ENCODE measurements at places on chromosomes 3 and 15.

GRCh38 chr3:43583481-43583880, 38.3 kb downstream of the ANO10 start:
- no peak for DNase-seq

- no peak for DNase-seq
Measured at GRCh38 chr3:174094669-174095068, 697.1 kb downstream of the NLGN1 start.

DNA sequence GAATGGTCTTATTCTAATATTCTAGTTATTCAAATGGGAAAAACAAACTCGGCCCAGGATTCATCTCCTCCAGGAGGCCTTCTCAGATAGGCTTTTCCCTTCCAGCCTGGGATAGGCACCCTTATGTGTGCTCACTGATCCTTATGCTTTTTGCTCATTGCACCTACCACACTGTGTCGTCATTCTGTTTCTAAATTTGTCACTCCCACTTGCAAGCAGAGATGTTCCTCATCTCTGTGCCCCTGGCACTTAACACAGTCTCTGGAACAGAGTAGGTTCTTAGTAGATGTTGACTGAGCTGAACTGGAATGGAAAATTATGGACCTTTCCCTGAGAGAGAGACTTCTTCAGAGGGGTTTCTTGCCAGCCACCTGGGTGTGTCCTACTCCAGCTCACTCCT, 18.7 kb upstream of the SPG11 start:
- no peak for DNase-seq

DNA sequence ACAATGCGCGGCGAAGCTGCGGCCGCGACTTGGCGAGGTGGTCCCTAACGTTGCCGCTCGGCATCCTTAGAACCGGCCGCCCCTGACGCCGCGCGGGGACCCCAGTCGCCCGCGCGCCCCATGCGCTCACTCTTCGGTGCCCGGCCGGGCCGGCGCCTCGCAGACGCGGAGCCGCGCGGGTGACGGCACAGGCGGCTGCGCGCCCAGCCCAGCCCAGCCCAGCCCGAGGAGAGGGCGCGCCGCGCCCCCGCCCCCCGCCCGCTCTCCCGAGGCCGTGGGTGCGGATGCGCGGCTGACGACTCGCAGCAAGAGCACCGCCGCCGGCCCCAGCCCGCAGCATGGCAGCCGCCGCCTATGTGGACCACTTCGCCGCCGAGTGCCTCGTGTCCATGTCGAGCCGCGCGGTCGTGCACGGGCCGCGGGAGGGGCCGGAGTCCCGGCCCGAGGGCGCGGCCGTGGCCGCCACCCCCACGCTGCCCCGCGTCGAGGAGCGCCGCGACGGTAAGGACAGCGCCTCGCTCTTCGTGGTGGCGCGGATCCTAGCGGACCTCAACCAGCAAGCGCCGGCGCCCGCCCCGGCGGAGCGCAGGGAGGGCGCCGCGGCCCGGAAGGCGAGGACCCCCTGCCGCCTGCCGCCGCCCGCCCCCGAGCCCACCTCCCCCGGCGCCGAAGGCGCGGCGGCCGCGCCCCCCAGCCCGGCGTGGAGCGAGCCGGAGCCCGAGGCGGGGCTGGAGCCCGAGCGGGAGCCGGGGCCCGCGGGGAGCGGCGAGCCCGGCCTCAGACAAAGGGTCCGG, 437 bp downstream of the KLF13 start:
- no peak for DNase-seq

DNA sequence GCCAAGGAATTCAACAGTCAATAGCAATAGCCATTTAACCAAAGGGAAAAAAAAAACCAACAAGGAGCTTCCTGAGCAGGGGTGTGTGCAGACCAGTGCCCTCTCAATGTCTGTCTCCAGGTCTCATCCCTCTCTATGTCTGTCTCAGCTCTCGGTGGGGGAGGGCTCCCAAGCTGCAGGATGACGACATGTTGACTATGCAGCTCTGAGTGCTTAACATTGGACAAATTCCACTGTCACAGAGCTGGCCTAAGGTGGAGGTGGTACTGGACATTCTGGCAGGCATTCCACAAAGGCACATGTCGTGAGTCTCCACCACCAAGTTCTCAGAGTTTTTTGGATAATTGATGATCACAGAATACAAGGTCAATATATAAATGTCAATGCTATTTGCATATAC, 2.0 kb upstream of the CAPN7 start:
- no peak for DNase-seq

GRCh38 chr3:50459785-50460184, 43.6 kb downstream of the CACNA2D2 start:
- no peak for DNase-seq

DNA sequence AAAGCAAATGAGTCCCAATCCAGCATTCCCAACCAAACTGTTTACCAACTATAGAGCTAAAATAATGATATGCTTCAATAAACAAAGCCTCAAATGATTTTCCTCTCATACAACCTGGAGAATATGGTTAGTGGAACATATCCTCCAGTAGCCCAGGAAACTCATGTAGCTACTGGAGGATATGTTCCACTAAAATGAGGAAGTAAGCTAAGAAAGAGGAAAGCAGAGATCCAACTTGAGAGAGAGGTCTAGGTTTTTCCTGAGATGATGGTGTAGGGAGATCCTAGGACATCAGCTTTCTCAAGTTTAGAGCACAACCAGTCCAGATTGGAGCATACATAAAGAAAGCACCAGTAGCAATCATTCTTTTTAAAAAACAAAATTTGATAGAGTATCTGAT, 44.6 kb upstream of the SLC4A7 start:
- DNase-seq: no peak

- no peak for DNase-seq
Measured at GRCh38 chr3:131036200-131036816, 9.6 kb downstream of the NEK11 start.

DNA sequence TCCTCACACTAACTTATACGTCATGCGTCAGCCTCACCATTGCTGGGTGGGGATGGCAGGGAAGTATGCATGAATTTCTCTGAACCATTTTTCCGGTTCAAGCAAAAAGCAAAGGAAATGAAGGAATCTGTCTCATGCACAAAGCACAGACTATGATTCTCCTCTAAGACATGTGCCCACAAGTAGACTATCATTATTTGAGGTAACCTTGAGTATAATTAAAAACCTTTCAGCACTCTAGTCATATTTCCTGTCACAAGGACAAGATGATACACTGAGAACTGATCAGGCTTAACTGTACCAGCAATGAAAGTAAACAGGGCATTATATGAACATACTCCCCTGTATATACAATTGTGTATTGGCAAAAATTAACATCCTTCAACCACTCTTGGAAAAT, 56.7 kb upstream of the TSC22D2 start:
- no peak for DNase-seq

GRCh38 chr3:186452517-186452916, 90.5 kb upstream of the DGKG start:
- DNase-seq: no peak

- DNase-seq: no peak
Measured at GRCh38 chr15:48323294-48323693, 7.9 kb upstream of the DUT start.

- DNase-seq: no peak
Measured at GRCh38 chr3:187382609-187383151, 14.5 kb downstream of the RTP4 start.

DNA sequence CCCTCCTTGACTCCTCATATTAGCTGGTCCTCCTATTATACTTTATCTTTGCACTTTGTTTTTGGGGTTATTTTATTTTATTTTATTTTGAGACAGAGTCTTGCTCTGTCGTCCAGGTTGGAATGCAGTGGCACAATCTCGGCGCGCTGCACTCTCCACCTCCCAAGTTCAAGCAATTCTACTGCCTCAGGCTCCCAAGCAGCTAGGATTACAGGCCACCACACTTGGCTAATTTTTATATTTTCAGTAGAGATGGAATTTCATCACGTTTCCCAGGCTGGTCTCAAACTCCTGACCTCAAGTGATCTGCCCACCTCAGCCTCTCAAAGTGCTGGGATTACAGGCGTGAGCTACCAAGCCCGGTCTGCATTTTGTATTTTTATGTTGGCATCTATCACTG, 126.7 kb downstream of the FOXB1 start:
- no peak for DNase-seq

- DNase-seq: no peak
Measured at GRCh38 chr3:133943639-133944141, 48.0 kb upstream of the RAB6B start.

DNA sequence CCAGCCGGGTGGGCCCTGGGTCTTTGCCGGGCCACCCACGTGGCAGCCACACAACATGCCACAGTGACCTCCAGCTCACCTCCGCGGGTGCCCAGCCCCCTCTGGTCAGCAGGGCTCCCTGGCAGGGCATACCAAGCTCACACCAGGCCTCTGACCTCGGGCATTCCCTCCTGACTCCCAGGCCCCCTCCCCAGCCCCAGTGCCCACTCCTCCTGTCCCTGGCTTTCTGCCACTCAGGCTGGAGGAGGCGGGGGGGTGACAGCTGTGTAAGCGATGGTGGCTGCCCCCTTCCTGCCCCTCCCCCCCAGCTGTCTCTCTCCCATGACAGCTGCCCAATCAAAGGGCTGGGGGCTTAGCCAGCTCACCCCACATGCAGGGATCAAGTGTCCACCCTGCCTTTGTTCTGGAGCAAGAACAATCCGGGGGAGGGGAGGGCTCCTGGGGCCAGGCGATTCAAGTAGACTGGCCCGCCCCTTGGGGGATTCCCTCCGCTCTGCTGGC, 3.3 kb downstream of the PCBP4 start:
- DNase-seq: no peak

DNA sequence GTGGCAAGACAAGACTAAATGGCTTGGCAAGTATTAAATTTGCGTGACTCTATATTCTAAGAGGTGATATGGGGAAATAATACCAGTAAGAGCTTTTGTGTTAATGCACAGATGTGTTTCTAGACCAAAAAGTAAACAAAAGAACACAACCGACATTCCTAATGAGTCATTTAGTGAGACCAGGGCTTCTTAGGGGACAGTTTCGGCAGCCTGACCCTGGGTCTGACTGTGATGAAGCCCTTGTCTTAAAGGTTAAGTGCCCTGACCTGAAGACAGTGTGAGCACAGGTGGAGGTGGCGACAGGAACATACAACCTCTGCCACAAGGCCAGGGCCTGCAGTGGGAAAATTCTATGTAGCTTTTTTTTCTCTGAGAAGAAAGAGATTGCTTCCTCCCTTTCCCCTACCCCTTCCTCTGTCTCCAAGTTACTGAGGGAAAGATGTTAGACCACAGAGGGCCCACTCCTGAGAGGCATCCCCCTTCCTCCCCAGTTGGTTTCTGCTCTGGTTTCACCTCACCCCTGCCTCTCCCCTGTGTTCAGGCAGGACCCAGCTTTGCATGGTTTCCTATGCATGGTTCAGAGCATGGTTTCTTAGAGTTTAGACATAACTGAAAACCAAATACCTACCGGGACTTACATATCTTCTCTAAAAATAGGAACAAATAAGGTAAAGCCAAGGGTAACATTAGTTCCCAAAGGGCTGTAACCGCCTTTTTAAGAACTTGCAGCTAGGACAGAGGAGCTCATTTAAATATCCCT, 24.8 kb upstream of the CMTM7 start:
- DNase-seq: no peak

DNA sequence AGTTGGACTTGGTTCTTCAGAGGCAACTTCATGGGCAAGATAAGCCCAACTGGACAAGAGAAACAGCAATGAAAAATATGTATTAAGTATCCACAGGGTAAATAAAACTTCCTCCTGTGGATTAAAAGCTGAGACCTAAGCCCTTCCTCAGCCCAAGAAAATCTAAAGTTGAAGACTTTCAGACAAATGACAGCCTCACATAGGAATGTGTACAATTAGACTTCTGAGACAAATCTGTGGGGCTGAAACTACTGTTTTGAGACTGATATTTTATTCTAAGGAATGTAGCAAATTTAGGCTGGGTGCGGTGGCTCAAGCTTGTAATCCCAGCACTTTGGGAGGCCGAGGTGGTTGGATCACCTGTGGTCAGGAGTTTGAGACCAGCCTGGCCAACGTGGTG, 74.2 kb upstream of the IL12A start:
- no peak for DNase-seq

GRCh38 chr3:192833177-192833890, 84.3 kb downstream of the MB21D2 start:
- DNase-seq: no peak

DNA sequence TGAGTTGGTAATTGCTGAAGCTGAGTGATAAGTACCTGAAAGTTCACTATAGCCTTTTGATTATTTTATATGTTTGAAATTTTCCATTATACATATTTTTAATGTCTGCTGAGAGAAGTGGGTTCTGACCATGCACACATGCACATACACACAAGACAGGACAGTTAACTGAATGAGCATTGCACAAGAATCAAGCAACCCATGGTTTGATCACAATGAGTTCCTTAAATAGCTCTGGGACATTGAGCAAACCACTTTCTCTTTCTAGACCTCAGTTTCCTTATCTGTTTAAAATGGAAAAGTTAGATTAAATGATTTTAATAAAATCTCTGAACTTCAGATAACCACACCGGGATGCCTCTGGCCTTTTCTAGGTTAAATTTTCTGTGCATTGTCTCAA, 26.7 kb downstream of the SNTN start:
- no peak for DNase-seq

DNA sequence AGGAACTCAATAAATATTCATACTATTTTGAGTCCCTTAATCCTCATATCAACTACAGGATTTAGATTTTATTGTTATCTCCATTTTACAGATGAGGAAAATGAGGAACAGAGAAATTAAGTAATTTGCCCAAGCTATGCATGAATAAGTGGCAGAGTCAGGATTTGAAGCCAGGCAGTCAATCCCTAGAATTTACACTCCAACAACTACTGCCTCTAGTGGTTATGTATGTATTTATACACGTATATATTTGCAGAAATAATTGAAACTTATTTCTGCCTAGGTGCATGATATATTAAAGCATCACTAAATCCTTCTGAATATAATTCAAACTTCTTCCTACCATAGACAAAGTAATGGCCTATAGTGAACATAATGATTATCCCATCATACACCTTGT, 137.4 kb downstream of the SERPINI1 start:
- DNase-seq: no peak

DNA sequence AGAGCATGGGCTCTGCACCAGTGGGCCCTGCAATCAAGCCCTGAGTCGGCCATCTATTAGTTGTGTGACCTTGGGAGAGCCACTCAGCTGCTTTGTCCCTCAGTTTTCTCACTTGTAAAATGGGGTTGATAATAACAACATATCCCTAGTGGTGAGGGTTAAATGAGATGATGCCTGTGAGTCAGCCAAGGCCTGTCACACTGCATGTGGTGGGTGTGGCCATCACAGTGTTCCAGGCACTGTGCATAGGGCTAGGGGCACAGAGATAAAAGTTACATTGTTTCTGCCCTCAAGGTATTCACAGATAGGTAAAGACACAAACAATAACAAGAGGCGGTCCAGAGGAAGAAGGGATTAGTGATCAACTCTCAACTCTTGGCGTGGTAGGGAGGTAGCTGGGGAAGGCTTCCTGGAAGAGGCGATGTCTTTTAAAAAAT, 19.5 kb downstream of the SMAD6 start:
- DNase-seq: no peak

DNA sequence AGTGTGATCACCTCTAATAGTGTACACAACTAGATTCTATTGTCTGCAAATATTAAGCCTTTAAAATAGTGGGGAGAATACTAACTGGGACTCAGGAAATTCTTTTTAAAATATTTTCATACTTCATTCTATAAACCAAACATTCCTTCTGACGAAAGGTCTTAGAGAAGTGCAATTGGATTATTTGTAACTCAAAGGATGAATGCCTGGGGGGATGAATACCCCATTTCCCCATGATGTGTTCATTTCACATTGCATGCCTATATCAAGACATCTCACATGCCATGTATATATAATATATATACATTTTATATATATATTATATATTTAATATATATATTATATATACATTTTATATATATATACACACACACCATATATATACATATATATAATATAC, 189.9 kb downstream of the VGLL3 start:
- no peak for DNase-seq
